T follicular helper cell (primary cell): ENCODE measurements at places on chromosomes 13 and 19.

GRCh38 chr13:83895994-83896580 is 13.8 kb upstream of the SLITRK1 start:
- no peak for DNase-seq

GRCh38 chr13:31968473-31968872 is 63.1 kb upstream of the FRY start:
- DNase-seq, result no peak

- no peak for DNase-seq
Measured at GRCh38 chr19:1843646-1844394, 4.5 kb downstream of the REXO1 start.

DNA sequence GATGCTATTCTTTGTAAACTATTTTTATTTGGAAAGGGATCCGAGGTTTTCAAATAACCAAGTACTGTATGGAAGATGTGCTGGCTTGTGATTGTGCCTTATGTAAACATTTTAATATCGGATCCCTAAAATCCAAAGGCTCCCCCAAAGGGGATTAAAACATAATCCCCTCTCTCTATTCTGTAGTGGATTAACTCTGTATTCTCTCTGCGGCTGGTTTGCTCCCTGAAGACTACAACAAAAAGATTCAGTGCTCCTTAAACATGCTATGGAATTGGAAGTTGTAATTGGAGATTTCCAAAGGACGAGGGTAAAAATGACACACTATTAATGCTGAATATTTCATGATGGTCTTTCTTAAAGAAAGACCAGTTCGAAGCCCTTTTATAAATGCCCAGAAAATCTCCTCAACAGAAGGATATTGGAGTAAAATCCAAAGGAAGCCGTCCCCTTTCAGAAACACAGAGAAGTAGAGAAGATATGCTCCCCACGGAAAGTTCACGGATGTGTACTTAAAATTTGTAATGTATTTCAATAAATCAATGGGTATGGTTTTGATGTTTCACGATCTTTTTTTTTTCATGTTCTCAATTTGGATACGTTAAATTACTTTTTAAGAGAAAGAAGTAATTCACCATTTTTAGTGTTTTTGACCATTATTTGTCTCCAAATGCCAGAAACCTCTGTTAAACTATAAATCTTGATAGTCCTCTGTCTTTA is 6.5 kb downstream of the MAB21L1 start:
- DNase-seq, result no peak
